Osteocyte (in vitro differentiated cells): ENCODE measurements at places on chromosomes 4 and X. TPM values are rescaled to one million over a fixed set of nuclear protein-coding genes. Genes with fewer than 3 reads are reported as not detected.

TRIM2 gene
- total RNA-seq = 34.0 and 36.0 TPM in 2 replicates

TBC1D9 gene
- total RNA-seq = 38.8 and 39.4 TPM in 2 replicates

CCDC158 gene
- not detected in 2 replicates for total RNA-seq

PRPS2 gene
- 13.2 and 18.5 TPM in 2 replicates for total RNA-seq

ACE2 gene
- not detected in 2 replicates for total RNA-seq

ADH7 gene
- total RNA-seq = not detected in 2 replicates

CENPVL1 gene
- total RNA-seq = not detected in 2 replicates

RBMXL3 gene
- total RNA-seq = not detected in 2 replicates

TEX13B gene
- not detected in 2 replicates for total RNA-seq

GPR173 gene
- 12.6 and 17.3 TPM in 2 replicates for total RNA-seq

RAB41 gene
- not detected in 2 replicates for total RNA-seq

ARR3 gene
- not detected in 2 replicates for total RNA-seq

TMEM150C gene
- 1.3 and 1.6 TPM in 2 replicates for total RNA-seq

PDZD4 gene
- 23.9 and 26.6 TPM in 2 replicates for total RNA-seq

CSAG3 gene
- not detected in 2 replicates for total RNA-seq

NOP14 gene
- total RNA-seq = 29.3 and 29.6 TPM in 2 replicates

IBSP gene
- total RNA-seq = not detected in 2 replicates

EOLA2 gene
- 34.5 and 39.3 TPM in 2 replicates for total RNA-seq

FAT4 gene
- 106 and 114 TPM in 2 replicates for total RNA-seq

PRDM5 gene
- 9.4 and 10.2 TPM in 2 replicates for total RNA-seq

GLA gene
- total RNA-seq = 26.4 and 28.1 TPM in 2 replicates

ODAM gene
- not detected in 2 replicates for total RNA-seq

MEPE gene
- total RNA-seq = not detected in 2 replicates
